ENCODE measurements at places on chromosomes 13 and 19.
A peak's percentile ranks its signal among the peaks of the same experiment; 100 is the strongest.

DNA sequence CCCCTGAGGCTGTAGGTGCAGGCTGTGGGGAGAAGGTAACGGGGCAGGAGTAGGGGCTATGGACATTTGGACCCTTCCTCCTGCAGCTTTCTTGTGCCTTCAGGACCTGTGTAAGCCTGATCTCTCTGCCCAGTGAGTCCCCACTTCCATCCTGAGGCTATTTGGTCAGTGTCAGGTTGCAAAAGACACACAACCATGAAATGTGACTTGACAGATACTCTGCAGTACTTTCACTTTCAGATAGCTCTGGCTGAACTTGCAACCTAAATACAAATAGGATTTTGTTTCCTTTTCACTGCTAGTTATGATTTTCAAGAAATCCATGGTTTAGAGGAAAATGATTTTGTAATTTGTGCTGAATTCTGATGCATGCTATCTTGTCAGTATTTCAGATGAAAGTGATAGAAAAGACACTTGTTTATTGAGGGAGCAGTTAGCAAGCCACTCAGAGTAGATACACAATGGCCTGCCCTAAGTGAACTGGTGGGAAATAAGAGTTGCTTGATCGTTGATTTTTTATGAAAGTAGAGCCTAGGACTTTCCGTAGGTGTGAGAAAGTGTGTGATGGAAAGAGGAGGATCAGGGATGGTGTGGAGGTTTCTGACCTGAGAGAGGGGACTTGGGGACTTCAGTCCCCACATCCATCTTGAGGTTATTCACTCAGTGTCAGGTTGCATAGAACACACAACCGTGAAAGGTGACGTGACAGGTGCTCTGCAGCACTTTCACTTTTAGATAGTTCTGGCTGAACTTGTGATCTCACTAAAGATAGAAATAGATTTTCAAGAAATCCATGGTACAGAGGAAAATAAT lies 18.1 kb upstream of the EID2 start:
- DNase-seq = no peak

DNA sequence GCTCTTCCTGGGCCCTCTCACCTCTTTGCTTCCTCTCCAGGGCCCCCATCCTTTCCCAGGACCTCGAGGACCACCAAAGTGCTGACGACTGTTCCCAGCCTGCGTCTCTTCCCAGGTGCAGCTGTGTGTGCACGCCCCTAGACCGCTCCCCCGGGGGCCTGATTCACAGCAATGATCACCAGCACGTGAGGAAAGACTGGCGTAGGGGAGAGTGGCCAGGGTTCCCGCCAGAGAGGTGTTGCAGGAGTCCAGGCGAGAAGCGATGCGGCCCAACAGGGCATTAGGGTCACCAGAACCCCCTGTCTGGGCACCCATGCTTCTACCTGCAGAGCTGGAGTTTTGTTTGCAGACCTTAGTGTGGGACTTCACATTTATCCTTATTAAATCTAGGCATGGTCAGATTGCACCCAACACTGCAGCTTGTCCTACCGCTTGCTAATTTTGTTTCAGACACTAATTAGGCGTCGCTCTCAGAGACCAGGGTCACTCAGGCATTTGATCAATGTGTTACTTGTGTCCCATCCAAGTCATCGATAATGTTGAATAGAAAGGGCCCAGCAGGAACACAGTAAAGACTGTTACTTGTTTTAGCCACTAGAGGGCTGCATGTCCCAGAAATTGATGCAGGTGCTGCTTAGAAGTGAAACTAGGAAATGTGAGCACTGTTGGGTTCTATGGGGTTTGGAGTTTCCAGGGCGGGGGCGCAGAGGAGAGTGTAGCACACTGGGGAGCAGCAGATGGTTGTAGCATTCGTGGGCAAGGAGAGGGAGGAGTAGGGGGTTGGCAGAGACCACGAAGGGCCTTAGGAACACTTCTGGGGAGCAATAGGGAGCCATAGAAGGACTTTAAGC lies 53.2 kb downstream of the CDADC1 start:
- no peak for DNase-seq

- DNase-seq = no peak
Measured at GRCh38 chr19:12766051-12766521, 9.3 kb downstream of the HOOK2 start.

DNA sequence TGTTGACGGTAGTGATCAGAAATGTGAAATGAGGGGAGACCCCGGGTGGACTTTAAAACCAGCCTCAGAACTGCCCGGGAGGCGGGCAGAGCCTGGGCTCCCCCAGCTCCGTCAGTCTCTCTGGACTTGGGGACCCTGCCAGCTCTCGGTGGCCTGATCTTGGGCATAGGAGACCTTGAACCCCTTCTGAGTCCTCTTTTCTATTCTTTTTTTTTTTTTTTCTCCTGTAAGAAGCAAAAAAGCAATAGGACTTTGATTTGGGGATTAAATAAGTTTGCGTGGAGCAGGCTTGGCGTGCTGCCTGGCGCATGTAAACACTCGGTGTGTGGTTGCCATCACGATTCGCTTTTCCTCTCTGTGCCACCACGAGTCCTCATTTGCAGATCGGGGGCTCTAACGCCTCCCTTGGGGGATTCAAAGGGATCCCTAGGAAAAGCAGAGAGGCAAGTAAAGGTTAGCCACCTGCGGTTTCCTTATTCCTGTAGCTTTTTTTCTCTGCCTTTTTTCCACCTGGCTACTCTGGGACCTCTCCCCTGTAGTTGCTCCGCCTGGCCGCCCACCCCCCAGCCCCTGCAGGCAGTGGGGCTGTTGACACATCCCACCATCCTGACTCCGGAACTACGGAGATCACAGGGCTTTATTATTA lies 1.3 kb downstream of the SAFB start:
- DNase-seq = no peak

DNA sequence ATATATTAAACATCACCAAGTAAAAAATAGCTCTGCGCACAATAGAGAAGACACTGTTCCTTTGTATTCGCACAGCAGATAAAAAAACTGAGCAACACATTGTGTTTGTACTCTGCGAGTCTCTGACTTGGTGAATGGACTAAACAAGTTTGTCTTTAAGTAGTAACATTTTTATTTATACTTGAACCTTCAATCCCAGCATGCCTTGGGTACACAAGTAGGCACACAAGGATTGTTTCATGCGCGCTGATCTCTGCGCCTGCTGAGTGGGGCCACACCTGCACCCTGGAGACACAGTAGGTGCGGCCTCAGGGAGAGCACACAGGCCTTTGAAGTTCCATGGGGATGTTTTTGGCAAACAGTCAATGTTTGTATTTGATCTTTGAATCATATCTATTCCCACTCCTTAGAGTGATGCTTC lies 318.9 kb downstream of the MYO16 start:
- no peak for DNase-seq

DNA sequence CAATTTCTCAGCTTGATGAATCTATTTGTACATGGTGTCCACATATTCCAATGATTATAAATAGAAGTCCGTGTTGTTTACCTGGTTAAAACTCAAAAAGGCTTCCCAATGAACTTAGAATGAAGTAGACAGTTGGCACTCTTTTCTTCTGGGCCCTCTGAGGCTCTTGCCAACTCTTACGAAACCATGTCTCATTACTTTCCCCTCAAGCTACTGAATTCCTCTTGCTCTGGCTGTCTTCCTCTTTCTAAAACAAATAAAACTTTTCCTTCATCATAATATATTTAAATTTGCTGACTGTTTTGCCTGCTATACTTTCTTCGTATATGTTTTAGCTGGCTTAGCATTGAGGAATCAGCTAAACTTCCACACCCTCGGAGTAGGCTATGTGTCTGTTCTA lies 139.7 kb downstream of the SLITRK6 start:
- DNase-seq = no peak

- no peak for DNase-seq
Measured at GRCh38 chr19:33467851-33468250, 53.7 kb downstream of the PEPD start.

DNA sequence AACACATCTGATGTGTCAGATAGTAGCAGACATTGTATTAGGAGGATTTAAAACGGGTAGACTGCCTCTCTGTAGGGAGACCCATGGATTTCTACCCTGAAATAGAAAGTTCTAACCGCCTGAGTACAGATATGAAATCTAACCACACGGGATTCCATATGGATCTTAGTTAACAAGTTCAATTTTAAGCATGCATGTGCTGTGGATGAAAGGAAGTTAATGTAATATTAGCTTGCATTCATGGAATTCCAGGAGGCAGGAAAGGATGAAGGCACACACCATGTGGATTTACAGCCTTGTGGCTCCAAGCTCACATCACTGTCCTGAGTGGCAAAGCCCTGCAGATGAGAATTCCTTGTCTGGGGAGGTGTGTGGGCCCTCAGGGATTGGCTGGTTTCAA lies 120.6 kb upstream of the IRS2 start:
- DNase-seq = no peak

DNA sequence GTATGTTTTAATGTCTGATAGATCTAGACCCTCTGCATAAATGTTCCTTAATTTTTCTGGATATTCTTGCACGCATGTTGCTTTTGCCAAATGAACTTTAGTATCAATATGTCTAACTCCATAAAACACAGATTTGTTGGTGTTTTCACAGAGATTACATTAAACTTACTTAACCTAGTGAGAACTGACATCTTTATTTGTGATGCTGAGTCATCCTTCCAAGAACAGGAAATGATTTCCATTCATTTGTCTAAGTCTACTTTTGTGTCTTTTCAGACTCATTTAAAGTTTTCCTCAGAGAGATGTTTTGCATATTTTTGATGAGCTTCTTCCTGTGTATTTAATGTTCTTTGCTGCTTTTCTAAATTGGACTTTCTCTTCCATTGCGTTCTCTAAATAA lies 184.0 kb downstream of the SLC7A1 start:
- DNase-seq = no peak

GRCh38 chr19:21608571-21608970 lies 103.2 kb downstream of the ZNF429 start:
- DNase-seq = no peak

- DNase-seq = peak; percentile 42
Measured at GRCh38 chr13:110520431-110521295, 40.9 kb downstream of the RAB20 start.

GRCh38 chr19:48362716-48363499 lies 832 bp downstream of the TMEM143 start:
- peak; percentile 87 for DNase-seq

- DNase-seq = no peak
Measured at GRCh38 chr13:31495336-31495735, 244.0 kb upstream of the RXFP2 start.

Data from omental fat pad (tissue), 4 donors.